Activated T-helper 1 cell treated with Interleukin-2 at 50 U/mL for 16 hours (primary cell): ENCODE measurements at places on chromosomes 1 and 21.

DNA sequence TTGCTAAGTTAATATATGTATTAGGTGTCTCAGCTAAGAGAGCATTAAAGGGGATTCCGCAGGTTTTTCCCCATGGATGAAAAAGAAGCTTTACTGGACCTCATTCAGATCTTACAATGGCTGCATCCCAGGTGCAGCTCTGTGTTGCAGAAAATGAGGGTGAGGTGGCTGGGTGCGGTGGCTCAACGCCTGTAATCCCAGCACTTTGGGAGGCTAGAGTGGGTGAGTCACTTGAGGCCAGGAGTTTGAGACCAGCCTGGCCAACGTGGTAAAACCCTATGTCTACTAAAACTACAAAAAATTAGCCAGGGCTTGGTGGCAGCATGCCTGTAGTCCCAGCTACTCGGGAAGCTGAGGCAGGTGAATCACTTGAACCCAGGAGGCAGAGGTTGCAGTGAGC, 58.5 kb upstream of the MORC3 start:
- DNase-seq, result no peak

GRCh38 chr21:42042651-42043050, 28.5 kb upstream of the UMODL1 start:
- no peak for DNase-seq

DNA sequence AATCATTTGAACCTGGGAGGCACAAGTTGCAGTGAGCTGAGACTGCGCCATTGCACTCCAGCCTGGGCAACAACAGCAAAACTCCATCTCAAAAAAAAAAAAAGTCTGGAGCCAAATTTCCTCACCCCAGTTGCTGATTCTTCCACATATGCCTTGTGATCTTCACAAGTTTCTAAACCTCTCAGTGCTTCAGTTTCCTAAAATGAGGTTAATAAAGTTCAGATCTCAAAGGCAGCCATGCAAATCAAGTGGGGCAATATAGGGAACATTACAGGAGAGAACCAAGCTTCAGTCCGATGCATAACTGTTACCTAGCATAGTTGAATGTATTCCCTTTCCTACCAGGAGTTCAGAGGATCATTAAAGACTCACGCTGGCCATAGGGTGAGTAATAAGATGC, 4.8 kb downstream of the ITLN1 start:
- no peak for DNase-seq

DNA sequence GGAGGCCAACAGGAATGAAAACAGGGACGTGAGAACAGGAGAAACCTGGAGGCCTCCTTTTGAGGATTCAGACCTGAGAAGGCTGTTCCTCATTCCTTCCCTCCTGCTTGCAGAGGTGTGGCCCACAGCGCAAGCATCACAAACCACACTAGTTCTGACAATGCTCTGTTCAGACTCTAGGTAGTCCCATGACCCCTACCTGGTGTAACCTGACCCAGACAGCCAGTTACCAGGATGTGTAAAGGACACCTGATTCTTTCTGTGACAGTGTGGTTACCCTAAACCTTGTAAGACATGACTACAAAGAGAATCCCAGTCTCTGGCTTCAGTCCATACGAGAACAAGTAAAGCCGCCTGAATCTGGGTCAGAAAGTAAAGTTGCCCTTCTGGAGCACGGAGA, 3.2 kb downstream of the MECR start:
- DNase-seq, result no peak

DNA sequence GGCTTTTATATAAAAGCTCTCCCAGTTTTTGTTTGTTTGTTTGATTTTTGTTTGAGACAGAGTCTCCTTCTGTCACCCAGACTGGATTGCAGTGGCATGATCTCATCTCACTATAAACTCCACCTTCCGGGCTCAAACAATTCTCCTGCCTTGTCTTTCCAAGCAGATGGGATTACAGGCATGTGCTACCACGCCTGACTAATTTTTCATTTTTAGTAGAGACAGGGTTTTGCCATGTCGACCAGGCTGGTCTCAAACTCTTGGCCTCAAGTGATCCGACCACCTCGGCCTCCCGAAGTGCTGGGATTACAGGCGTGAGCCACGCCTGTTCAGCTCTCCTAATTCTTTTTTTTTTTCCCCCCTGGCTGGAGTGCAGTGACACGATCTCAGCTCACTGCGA, 4.4 kb downstream of the PCAT6 start:
- DNase-seq, result no peak

DNA sequence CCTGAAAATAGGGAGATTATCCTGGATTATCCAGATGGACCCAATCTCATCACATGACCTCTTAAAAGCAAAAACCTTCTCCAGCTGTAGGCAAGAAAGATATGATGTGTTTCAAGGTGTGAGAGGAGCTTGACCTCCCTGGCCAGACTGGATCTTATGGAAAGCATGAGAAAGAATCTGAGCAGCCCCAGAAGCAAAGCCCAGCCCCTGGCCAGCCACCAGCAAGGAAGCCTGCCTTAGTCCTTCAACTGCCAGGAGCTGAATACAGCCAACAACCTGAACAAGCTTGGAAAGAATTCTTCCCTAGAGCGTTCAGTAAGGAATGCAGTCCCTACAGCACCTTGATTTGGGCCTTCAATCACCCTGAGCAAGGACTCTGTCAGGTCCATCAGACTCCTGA, 375.0 kb upstream of the CHRM3 start:
- DNase-seq, result no peak

DNA sequence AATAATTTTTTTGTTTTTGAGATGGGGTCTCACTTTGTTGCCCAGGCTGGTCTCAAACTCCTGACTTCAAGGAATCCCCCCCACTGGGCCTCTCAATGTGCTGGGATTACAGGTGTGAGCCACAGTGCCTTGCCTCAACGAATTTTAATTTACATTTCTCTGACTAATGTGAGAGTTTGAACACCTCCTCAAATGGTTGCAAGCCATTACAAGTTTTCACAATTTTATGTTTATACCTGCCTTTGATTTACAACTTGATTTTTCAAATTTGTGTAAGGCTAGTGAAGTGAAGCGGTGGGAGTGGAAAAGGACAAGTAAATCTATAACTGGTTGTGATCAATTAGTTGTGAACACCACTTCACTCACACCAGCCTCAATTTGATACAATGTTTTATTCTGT, 8.9 kb upstream of the RHBDL2 start:
- no peak for DNase-seq

- no peak for DNase-seq
Observed at GRCh38 chr1:91734761-91735160, 151.2 kb downstream of the TGFBR3 start.

DNA sequence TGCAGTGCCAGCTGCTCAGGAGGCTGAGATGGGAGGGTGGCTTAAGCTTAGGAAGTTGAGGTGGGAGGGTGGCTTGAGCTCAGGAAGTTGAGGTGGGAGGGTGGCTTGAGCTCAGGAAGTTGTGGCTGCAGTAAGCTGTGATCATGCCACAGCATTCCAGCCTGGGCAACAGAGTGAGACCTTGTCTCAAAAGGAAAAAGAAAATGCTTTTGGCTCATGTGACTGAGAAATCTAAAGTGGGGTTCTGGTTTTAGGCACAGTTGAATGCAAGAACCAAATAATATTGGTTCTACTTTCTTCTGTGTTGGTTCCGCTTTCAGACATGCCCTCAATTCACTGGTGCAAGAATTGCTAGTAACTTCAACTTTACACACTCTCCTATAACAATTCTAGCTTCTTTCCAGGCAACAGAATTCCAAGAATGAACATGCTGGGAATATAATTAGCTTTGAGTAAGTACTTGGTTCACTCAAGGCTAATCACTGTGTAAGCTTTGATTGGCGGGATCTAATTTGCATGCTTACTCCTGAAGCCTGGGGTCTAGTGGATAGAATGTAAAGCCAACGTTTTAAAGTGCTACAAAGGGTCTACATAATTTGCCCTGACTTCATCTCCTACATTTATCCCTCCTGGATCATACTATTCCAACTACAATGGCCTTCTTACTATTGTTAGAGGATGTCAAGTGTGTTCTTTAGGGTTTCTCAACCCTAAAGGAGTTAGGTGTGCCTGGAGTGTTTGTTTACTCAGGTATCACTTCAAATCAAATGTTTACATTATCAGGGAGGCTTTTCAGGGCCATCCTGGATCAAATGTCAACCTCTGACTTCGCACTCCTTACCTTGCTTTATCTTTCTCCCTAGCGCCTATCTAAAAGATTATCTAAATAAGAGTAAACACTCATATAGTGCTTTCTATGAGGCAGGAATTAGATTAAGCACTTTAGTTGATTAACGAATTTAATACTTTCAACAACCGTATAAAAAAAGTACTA, 115.1 kb downstream of the SLC16A1 start:
- no peak for DNase-seq

GRCh38 chr1:87612956-87613355, 284.3 kb downstream of the LMO4 start:
- no peak for DNase-seq

- DNase-seq, result no peak
Observed at GRCh38 chr1:65277605-65278347, 31.6 kb upstream of the DNAJC6 start.

DNA sequence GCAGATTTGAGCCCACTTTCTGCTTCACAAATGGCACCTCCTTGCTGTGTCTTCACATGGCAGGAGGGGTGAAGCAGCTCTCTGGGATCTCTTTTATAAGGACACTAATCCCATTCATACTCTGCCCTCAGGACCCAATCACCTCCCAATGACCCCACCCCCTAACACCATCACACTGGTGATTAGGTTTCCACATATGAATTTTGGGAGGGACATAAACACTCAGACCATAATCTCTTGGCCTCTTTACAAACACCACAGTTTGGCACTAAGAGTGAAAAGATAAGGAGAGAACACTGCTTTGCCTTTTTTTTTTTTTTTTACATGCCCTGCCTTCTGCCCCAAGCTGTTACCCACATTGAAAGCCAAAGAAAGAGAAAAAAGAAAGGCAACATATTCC, 166.2 kb upstream of the NFIA start:
- DNase-seq, result no peak

- DNase-seq, result no peak
Observed at GRCh38 chr21:26027696-26028095, 142.9 kb downstream of the APP start.

- peak; percentile 24 for DNase-seq
Observed at GRCh38 chr21:45470773-45471524, 66.0 kb downstream of the COL18A1 start.

DNA sequence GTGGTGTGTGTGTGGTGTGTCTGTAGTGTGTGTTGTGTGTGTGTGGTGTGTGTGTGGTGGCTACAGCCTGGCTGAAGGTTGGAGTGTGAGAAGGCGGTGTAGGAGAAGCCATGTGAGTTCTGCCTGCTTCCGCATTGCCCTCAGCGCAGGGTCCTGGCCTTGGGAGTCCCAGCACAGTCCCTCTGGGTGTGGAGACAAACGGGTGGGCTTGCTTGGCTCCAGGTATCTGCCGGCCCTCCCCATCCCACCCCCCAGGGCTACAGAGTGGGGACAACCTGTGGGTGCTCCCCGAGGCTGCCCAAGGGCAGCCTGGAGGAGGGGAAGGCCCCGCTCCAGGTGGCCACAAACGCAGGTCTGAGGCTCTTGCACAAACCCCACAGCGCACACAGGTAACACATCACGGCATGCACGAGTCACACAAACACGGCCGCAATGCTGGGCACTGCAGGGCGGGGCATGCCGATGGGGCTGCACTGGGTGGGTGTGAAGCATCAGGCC, 31.7 kb upstream of the ADARB1 start:
- no peak for DNase-seq

- no peak for DNase-seq
Observed at GRCh38 chr1:152313970-152314369, 11.1 kb downstream of the FLG start.

GRCh38 chr1:46673749-46674182, 2.1 kb downstream of the TEX38 start:
- no peak for DNase-seq

- DNase-seq, result no peak
Observed at GRCh38 chr1:48923116-48923515, 146.4 kb upstream of the BEND5 start.

GRCh38 chr1:159122005-159122621, 45.5 kb upstream of the AIM2 start:
- no peak for DNase-seq

GRCh38 chr21:37415939-37416338, 49.4 kb downstream of the DYRK1A start:
- DNase-seq, result no peak

DNA sequence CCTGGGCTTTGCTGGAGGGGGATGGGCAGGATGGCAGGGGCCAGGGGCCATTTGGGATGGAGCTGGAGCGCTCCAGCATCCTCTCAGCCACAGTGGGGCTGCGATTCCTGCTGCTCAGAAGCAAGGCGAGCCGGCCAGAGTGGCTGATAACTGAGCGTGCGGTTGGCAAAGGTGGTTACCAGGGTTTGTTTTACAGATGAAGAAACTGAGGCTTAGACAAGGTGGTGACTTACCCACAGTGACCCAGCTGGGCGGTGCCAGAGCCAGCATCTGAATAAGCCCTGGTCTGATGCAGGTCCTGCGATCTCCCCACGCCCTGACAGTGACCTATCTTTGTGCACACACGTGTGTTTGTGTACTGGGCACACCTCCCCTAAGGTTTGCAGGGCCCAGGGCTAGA, 5.9 kb upstream of the PRXL2B start:
- no peak for DNase-seq

DNA sequence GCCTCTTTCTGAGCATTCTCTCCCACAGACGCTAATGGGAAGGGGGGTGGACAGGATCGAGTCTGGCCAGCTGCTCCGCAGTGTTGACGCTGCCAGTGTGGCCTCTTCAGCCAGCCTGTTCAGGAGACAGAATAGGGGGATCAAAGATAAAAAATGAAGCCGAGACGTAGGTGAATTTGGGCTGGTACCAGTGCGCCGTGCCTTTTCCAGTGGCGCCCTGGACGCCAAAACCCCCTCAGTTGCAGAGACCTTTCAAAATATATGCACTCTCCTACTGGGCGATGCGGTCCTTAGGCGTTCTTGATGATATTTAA, 1.1 kb downstream of the TTC3 start:
- no peak for DNase-seq

DNA sequence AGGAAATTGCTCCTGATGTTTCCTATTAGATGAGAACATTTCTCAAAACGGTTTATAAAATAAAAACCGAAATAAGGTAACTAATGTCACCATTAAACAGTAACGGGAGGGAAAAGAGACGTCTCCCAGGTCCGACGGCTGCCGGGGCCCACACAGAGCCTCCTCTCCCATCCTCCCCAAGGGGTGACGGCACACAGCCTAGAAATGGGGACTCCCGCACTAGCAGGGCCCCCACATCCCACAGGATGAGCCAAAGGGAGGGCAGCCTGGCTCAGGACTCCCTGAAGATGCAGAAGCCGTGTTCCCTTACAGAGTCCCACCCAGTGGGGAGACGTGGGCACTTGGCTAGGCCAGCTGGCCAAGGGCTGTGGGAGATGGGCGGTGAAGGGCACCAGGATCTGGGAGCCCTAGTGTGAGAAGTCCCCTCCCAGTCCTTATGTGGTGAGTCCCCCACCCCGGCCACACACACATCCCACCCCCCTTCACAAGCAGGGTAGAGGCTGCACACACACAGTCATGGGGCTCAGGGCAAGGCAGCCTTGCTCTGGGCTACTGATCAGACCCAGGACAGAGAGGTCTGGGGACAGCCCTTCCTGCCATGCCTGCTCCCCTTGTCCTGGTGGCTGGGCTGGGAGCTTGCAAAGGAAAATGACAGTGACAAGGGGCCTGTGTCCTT, 3.3 kb downstream of the KRTAP10-3 start:
- DNase-seq, result no peak

GRCh38 chr1:233304489-233305102, 9.1 kb upstream of the PCNX2 start:
- DNase-seq, result no peak

- DNase-seq, result no peak
Observed at GRCh38 chr1:204150702-204151551, 917 bp downstream of the ETNK2 start.

- DNase-seq, result no peak
Observed at GRCh38 chr1:238916828-238917227, 469.5 kb upstream of the CHRM3 start.

GRCh38 chr1:176203735-176204134, 3.4 kb downstream of the COP1 start:
- DNase-seq, result no peak
